ENCODE measurements at places on chromosomes 16 and 17. TPM values are rescaled to one million over a fixed set of nuclear protein-coding genes. Genes with fewer than 3 reads are reported as not detected.

Gene NXPH3
- total RNA-seq = 7.5 TPM

Gene ZSCAN32
- 12.8 TPM for total RNA-seq

DNA sequence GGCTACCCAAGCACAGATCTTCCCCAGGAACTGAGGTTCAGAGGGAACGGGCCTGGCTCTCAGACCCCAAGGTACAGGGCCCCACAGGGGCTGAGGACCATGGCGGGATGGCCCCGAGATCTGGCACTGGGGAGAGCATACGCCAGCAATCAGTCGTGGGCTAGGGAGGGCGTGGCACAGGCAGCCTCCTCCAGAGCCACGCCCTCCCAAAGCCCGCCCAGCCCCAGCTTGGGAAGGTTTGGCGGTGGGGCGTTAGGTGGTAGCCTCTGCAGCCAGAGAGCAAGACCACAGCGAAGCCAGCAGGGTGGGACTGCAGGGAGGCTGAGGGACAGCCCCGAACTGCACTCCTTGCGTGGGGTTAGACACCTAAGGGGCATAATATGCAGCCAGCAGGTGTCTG is 11.6 kb downstream of the WNT9B start:
- H3K4me1 ChIP-seq = no peaks in the 10 kb centered on the region
- DNase-seq = no peak
- H3K27me3 ChIP-seq = no peaks in the 10 kb centered on the region
- H3K36me3 ChIP-seq = no peaks in the 10 kb centered on the region

DNA sequence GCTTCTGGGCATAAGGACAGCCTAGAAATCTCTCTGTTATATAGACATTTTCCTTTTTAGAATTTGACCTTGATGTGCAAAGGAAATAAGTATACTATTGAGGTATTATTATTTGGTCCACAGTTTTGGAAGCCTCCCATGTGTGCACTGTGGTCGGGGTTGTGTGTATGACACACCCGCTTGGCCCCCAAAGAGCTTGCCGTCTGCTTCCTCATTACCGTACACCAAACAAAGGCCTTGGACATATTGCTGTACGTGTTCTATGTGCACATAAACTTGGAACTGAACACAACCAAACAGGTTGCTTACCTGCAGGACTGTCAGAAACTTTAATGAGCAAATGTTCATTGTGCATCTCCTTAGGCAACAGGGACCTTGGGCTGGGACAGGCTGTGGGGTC is 38.2 kb downstream of the METRNL start:
- H3K4me3 ChIP-seq = no peak overlapping the region
- no peaks in the 10 kb centered on the region for H3K36me3 ChIP-seq
- no peaks in the 10 kb centered on the region for H3K27me3 ChIP-seq
- DNase-seq = no peak
- no peaks in the 10 kb centered on the region for H3K4me1 ChIP-seq
- no peak overlapping the region for H3K27ac ChIP-seq

DNA sequence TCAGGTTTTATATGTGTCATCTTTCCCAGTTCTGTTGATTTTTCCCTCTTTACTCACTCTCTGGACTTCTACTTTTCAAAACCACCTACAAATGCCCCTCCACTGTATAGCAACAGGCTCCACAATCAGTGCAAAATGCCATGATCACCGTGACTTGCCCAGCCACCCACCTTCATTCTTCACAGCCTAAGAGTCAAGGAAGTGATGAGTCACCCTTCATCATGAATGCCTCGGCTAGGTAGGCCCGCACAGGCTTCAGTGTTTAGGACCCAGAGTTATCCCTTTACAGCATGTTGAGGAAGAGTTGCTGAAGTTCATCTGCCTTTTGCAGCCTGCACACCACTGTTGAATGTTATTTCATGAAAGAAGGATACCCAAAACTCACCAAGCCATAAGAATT is 158.6 kb downstream of the PMP22 start:
- H3K4me3 ChIP-seq = no peak overlapping the region
- no peaks in the 10 kb centered on the region for H3K4me1 ChIP-seq
- H3K36me3 ChIP-seq = no peaks in the 10 kb centered on the region

All from breast epithelium (tissue), 4 donors.